ENCODE measurements at places on chromosomes 6 and 20.

- DNase-seq = no peak
These were observed 74.4 kb downstream of the PRL start for GRCh38 chr6:22222469-22222868.

DNA sequence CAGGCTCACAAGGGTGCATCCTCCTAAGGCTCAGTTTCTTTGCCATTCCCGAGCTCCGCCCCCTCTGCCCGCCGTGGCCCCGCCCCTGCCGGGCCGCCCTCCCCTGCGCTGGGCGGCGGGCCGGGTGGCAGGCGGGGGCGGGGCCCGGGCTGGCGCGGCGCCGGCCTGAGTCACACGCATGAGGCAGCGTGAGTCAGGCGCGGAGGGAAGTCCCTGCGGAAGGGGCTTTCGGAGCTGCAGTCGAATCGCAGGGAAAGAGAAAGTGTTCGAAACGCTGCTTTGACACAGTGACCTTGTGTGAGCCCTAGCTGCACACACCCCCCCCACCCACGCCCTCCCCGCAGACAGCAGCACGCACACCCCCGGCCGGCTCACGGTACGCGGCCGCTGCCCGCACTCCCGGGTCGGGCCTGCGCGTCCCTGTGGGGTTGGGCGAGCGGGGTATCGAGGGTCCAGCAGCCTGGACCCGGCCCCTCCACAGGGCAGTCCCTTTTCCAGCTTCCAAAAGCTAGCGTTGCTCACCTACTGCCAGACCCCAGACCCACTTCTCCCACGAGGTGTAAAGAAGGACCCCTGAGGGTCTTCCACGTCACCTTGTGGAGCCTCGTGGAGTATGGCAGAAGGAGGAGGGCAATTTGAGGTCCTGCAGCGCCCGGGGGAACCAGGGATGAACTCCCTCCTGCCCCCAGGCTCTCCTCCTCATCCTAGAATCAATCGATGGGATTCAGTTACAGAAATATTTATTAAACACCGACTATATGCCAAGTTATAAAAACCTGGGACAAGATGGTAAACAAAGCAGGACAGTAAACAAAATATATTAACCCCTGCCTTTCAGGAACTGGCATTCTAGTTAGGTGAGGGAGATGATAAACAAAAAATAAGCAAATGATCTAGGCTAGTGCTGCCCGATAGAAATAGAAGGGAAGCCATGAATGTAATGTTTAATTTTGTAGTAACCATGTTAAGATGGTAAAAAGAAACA lies 12.4 kb upstream of the HMGA1 start:
- peak; percentile 94 for DNase-seq

DNA sequence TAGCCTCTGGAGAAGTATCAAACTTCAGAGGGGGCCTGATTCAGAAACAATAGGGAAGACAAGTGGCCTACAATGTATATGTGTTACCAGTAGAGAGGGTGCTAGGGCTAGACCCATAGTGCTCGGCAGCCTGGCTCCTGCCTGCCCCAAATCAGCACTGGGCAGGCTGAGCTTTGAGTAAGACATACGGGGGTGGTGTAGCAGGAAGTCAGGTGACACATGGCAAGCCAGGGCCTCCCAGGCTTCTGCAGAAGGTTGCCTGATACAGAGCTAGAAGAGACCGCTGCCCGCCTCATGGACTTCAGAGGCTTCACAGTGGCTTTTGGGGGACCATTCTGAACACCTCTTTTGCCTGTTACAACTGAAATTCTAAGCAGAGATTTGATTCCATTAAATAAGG lies 43.4 kb downstream of the RALY start:
- DNase-seq = no peak

DNA sequence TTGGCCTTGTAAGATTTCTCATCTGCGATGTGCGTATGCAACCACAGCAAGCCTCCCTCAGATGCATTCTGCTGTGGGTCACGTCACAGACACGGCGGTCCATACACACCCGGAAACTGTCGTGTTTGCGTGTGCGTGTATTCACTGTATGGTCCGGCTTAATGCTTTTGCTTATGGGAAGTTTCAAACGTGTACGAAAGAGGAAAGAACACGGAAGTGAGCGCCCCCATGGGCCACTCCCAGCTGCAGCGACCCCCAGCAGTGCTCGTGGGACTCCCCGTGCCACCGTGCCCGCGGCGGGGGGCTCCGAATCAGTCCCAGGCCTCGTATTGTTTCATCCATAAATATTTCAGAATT lies 10.2 kb downstream of the DLL1 start:
- no peak for DNase-seq

- peak; percentile 7 for DNase-seq
These were observed 72.5 kb downstream of the FLRT3 start for GRCh38 chr20:14264869-14265268.

- no peak for DNase-seq
These were observed 40.2 kb upstream of the DDR1 start for GRCh38 chr6:30844118-30844535.

GRCh38 chr6:112560651-112561050 lies 213.5 kb downstream of the RFPL4B start:
- DNase-seq = no peak

GRCh38 chr6:98833307-98834059 lies 891 bp upstream of the POU3F2 start:
- peak; percentile 11 for DNase-seq

DNA sequence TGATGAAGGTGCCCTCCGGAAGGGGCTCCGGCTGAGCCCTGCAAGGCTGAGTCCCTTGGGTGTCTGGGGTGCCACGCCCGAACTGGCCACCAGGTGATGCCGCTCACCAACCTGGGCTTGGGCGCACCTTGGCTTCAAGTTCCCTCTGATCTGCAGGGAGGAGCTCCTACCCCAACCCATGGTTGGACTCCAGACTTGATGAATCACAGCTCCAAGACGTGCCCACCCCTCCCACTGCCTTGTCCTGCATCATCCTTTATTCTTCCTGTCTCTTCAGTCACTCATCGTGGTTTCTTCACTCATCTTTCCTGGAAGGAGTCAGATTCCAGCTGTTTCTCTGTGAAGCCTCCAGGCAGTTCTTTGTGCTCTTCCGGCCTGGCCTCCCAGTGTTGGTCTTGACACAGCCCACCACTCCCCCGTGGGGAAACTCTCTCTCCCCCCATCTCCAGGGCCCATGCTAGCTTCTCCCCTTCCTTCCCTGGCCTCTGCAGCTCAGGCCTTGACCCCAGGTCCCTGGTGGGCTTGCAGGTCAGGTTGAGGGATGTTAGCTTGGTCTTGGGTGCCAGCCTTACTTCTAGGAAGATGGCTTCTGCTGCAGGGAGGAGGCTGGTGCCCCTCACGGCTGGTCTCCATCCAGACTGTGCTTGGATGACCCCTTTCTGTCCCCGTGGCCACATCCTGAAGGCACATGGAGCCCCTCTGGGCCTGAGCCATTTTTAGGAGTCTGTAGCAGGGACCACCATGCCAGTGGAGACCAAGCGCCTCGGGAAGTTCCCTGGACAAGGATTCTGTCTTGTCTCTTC lies 2.6 kb upstream of the ZBP1 start:
- DNase-seq = peak; percentile 75

DNA sequence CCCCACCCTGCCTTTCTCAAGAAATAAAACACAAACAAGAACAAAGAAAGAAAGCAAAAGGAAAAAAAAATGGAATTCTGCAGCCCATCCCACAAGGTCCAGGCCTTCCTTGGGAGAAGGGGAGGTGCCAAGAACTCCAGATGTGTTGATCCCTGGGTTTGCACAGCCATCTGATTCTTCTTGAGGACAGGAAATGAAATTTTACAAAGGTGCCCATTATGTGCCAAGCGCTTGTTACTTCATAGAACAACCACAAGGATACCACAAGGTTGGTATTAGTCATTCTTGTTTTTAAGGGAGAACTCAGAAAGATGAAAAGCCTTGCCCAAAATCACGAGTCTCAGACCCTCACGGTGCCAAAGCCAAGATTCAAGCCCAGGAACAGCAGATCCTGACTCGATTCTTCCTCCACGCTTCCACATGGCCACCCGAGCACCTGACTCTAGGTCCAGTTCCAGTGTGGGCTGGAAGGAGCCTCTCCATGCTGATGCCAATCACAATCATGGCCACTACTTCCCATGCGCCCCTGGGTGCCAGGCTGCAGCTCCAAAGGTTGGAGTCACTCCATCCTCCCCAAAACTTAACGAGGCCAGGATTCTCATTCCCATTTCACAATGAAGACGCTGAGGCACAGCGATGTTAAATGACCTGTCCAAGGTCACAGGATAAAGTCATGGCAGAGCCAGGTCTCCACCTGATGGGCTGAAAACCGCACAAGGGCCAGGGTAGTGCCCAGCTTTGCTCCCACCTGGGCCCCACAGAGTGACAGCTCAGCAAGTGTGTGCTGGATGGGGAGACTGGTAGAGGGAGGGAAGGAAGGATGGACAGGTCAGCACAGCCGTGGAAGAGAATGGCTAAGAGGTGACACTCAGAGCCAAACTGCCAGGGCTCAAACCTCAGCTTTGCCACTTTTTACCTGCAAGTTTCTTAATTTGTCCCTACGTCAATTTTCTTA lies 66.7 kb upstream of the TOP1 start:
- no peak for DNase-seq

DNA sequence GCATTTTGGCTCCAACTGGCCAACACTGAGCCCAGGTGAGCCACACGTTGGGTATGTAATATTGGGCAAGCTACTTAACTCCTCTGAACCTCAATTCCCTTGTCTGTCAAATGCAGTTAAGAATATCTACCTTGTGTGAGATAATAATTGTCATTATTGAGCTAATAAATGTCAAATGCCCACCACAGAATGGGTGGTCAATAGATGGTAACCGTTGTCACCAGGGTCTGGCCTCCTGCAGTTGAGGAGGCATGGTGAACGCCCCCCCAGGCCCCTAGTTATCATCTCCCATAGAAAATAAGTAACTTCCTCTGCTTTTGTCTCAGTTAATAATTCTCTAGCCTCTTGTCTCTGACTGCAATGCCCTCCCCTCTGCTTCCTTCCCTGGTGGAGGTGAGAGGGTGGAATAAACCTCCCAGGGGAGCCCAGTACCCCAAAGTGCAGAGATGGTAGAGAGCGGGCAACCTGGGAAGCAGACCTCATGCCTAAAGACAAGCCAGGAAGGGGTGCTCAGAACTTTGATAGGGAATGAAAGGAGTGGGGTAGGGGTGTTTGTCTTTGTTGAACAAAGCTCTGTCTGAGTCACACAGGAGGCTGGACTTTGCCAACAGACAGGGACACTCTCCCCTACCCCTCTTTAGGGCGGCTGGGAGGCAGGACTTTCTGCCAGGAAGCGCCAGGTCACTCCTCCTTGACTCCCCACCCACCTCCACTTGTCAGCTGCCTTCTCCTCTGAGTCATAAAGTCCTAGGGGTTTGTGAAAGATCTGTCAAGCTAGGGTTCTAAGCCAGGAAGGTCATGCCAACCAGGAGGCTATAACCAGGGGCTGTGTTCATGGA lies 1.3 kb upstream of the UNC5CL start:
- DNase-seq = no peak

GRCh38 chr6:133997267-133997666 lies 44.2 kb downstream of the TBPL1 start:
- no peak for DNase-seq

- DNase-seq = no peak
These were observed at the start of gene KCNK15 for GRCh38 chr20:44745598-44746366. Gene KCNK15, plus strand, starts transcription at chr20:44745865. Its CDS starts 46 bp downstream, at chr20:44745911.

GRCh38 chr20:34316196-34316814 lies 13.2 kb upstream of the AHCY start:
- DNase-seq = no peak

- no peak for DNase-seq
These were observed 355.1 kb downstream of the EPM2A start for GRCh38 chr6:145380186-145380585.

GRCh38 chr6:13362412-13362811 lies 34.1 kb upstream of the TBC1D7 start:
- no peak for DNase-seq

- DNase-seq = no peak
These were observed 91.7 kb downstream of the COL19A1 start for GRCh38 chr6:69957985-69958559.

DNA sequence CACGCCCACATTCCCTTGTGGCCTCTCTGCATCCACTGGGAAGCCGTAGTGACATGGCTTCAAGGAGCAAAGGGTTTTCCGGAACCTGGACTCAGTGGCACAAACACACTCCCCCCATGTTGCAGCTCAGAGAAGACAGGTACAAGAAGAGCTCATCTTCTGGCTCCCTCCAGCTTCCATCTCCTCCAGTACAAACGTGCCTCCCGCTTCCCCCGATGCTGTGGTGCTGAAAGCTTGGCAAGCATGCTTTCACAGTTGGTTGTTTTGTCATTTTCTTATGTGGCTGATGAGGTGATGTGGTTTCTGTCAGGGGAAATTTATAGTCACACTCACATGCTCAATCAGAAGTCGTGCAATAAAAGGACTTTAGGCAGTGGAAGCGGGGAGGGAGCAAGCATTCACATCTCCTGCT lies 258.5 kb downstream of the KIF16B start:
- no peak for DNase-seq

DNA sequence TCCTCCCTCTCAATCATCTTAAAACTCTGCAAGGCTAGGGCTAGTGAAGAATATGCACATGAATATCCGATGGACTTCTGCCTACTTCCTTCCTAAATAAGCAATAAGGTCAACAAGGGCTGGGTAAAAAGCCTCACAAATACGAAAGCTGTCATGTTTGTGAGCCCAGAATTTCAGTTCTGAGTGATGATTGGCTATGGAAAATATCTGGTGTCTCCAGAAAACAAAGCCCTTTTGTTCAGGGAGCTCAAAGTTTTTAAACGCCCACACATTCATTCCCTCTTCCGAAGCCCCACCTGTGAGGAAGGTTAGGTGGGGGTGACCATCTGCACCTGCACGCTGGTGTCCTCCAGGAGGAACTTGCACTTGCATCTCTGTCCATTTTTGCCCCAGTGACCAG lies 126.9 kb upstream of the ARMC2 start:
- DNase-seq = no peak

DNA sequence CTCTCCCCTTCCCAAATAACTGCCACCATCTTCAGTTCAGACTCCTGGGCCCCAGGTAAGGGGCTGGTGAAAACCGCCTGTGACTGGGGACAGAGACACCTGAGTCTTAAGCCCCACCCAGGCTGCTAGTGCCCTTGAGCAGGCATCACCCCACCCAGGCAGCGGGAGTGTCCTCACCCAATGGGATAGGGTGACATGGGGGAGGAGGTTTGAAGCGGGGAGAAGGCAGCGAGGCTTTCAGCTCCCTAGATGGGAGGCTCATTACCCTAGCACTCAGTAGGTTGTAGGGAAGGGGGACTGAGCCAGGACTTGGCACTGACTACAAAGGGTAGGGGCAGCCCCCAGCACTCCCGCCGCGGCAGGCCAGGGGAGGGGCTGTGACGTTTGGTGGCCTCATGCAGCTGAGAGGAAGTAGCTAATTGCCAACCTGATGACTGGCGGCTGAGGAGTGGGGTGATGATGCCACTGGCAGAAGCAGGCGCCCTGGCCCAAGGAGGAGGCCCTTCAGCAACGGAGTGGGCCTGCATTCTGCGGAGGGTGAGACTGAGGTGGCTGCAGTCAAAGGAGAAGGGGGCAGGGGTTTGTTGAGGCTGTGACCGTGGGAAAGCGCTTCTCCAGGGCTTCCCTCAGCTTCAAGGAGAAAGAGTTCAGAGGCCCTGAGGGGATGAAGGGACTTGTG lies 126.9 kb downstream of the MRPL14 start:
- no peak for DNase-seq

- peak; percentile 21 for DNase-seq
These were observed 26.7 kb downstream of the GPX6 start for GRCh38 chr6:28488916-28489365.

GRCh38 chr20:58012731-58013510 lies 215.5 kb downstream of the ANKRD60 start:
- no peak for DNase-seq

Measured in MM.1S (cell line).